ENCODE measurements at places on chromosomes 5 and 9. TPM values are rescaled to one million over a fixed set of nuclear protein-coding genes. Genes with fewer than 3 reads are reported as not detected.

GRCh38 chr5:39945870-39946269 lies 521.1 kb upstream of the DAB2 start:
- DNase-seq: no peak
- H3K36me3 ChIP-seq: no peaks in the 10 kb centered on the region
- no peaks in the 10 kb centered on the region for H3K4me1 ChIP-seq
- no peak overlapping the region for H3K27ac ChIP-seq

DNA sequence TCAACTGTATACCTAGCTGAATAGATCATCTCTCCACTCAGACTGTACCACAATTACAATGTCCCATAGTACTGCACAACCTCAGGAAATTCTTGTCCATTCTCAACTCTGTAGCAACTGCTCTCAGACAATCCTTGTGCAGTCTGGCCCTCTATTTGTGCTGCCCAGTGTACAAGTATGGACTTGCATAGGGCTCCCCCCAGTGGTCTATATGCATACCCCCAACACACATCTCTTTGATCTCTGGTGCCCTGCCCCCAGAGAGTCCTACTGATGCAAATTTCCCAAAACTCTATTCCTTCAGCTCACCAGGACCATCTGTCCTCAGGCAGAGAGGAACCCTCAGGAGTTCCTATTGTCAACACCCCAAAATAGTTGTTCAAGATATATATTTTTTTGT lies 205.3 kb downstream of the SLCO4C1 start:
- DNase-seq: no peak
- no peak overlapping the region for H3K27ac ChIP-seq
- H3K4me3 ChIP-seq: no peak overlapping the region
- H3K4me1 ChIP-seq: no peaks in the 10 kb centered on the region
- no peaks in the 10 kb centered on the region for H3K27me3 ChIP-seq

GRCh38 chr5:166165596-166165995 lies 2125.8 kb upstream of the WWC1 start:
- no peak overlapping the region for H3K4me3 ChIP-seq
- no peaks in the 10 kb centered on the region for H3K4me1 ChIP-seq
- H3K36me3 ChIP-seq: no peaks in the 10 kb centered on the region
- DNase-seq: no peak
- no peak overlapping the region for H3K27ac ChIP-seq

- no peaks in the 10 kb centered on the region for H3K27me3 ChIP-seq
- H3K4me1 ChIP-seq: no peaks in the 10 kb centered on the region
- H3K4me3 ChIP-seq: no peak overlapping the region
- no peaks in the 10 kb centered on the region for H3K36me3 ChIP-seq
Measured at GRCh38 chr9:91746904-91747303, 203.1 kb downstream of the ROR2 start.

- H3K4me3 ChIP-seq: no peak overlapping the region
- DNase-seq: no peak
- H3K27me3 ChIP-seq: no peaks in the 10 kb centered on the region
- H3K4me1 ChIP-seq: peaks cover 65% of the 10 kb centered on the region
Measured at GRCh38 chr5:57209316-57210040, 35.6 kb downstream of the GPBP1 start.

DNA sequence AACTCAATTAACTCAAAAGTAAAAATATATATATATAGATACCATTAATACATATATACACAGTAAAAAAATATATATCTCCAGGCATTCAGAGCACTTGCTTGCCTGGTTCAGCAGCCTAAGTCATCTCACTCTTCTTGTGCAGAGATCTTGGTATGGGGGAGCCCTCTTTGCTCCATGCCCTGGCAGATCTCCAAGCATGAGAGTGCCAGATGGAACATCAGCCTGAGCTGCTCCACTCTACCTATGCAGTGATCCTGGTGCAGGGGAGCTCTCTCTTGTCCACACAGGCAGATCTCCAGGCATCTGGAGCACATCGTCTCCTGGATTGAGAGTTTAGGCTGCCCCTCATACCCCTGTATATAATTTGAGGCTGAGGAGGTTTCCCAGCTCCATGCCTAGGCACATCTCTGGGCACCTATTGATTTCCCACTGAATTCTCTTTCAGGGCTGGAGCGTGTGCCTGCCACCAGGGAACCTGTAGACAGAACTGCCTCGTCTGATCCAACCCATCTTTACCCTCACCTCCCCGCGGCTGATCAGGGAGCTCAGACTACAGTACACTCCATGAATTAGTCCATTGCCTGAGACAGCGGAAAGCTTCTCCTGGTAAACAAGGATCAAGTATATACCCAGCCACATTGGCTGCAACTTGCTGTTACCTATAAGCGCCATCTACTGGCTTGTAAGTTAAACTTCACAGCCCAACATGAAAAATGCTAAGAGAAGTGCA lies 342.4 kb upstream of the GRIA1 start:
- DNase-seq: no peak
- no peak overlapping the region for H3K4me3 ChIP-seq
- H3K4me1 ChIP-seq: no peaks in the 10 kb centered on the region
- no peaks in the 10 kb centered on the region for H3K27me3 ChIP-seq

DNA sequence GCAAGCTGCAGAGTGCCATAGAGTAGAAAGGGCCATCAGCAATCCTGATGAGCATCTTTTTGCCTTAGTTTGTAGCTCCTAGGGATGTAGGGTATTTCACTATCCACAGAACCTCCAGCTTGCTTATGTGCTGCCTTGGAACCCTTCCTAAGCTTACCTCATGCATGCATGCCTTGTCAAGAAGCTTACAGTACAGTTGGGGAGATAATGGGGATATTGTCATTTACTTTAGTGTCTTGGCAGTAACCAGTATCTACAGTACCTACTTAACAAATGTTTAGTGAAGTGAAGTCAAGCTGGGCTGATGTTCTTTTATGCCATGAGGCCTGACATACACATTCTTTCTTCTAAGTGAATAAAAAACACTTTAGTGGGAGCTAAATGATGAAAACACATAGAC lies 164.6 kb upstream of the PPP1R2B start:
- no peaks in the 10 kb centered on the region for H3K27me3 ChIP-seq
- no peaks in the 10 kb centered on the region for H3K36me3 ChIP-seq
- no peak overlapping the region for H3K27ac ChIP-seq
- no peak for DNase-seq
- H3K4me3 ChIP-seq: no peak overlapping the region

Gene PROB1
- 5.1 TPM for total RNA-seq

Gene PDE6A
- total RNA-seq: not detected
